ENCODE measurements at places on chromosomes 2 and 18.
A peak's percentile ranks its signal among the peaks of the same experiment; 100 is the strongest.

- DNase-seq, result peak; percentile 80
Measured at GRCh38 chr18:3261373-3262233, at the start of gene MYL12B. MYL12B (plus strand) TSS chr18:3262133; CDS start chr18:3272899, 10,766 bp downstream.

- no peak for DNase-seq
Measured at GRCh38 chr18:10514082-10514481, 11.7 kb upstream of the NAPG start.

DNA sequence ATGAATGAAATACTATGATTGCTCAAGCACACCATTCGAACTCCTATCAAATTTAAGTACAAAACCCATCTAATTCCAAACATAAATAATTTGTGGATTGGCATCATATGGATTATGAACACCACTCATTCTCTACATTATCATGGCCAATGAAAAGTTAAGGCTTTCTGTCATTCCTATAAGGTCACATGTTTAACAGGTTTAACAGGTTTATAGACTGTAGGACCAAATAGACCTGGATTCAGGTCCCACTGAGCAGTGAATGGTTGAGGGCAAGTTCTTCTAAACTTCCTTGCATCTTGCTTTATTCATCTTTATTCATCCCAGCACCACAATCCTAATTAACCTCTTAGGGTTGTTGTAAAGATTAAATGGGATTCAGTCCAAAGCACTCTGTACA is 33.4 kb downstream of the FBXO36 start:
- DNase-seq, result no peak

DNA sequence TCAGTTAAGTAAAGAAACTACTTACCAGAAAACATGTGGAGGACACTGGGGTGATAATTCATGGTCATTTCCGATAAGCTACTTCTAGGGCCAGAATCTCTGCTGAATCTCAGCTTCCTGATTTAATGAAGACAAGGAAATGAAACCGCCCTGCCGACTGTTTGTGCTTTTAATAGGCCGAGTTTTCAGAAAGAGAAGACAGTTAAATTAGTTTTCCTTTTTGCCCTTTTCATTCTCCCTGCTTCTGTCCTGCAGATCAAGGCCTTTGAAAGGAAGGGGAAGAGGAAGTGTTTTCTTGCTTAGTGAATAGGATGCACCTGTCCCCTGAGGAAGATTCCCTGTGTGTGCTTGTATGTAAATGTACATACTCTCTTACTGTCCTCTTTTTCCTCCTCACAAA is 126.6 kb downstream of the SH3RF3 start:
- no peak for DNase-seq
